BJ (cell line): ENCODE measurements at places on chromosomes 5 and 9.

DNA sequence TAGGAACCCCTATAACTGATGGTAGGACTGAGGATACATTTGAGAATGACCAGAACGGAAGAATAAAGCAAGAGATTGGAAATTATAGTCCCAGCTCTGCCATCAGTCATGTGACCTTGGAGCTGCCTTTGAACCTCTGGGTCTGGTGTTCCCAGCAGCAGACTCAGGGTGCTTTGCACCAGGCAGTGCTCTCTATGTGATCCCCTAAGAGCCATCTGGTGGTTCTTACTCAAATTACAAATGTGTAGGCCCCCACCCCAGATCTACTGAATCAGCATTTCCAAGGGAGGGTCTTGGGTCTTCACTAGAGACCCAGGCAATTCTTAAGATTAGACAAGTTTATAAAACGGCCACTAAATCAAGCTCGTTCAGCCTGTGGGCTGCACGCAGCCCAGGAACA is 40.2 kb upstream of the PRDM12 start:
- no peak for DNase-seq

DNA sequence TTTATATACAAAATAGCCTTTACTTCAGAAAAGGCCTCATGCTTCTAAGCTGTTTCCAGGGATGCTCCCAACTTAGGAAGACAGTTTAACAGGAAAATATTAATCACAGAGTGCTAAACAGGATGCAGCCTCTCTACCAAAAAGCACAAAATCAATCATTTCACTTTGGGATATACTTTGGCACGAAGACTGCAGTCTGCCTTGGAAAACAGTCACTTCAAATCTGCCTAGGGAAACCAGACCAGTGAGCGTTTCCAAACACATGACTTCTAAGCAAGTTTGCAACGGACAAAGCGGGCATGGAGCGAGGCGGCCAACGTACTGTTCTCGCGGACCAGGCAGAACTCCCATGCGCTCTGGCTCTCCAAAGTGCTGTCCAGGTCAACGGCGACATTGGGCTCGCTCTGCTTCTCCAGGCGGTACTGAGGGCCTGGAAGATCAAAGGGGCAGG is 201.0 kb downstream of the MAPKAP1 start:
- DNase-seq: no peak

- DNase-seq: no peak
Observed at GRCh38 chr9:13002740-13003139, 227.9 kb downstream of the LURAP1L start.

DNA sequence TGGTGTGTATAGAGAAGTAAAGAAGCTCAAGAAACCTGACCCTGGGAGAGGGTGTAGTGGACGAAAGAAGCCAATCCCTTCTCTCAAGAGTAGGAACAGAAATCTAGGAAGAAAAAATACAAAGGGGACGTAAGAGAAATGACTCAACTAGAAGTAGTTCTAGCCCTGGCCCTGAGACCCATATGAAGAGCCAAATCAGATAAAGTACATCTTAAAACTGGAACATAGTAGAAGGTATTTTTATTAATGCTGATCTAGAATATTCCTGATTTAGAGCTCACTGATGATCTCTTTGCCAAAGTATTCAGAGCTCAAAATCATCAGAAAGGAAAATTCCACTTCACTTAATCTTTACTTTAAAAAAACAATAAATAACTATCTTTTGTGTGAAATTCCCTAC is 184.8 kb downstream of the MLLT3 start:
- DNase-seq: peak; percentile 87

DNA sequence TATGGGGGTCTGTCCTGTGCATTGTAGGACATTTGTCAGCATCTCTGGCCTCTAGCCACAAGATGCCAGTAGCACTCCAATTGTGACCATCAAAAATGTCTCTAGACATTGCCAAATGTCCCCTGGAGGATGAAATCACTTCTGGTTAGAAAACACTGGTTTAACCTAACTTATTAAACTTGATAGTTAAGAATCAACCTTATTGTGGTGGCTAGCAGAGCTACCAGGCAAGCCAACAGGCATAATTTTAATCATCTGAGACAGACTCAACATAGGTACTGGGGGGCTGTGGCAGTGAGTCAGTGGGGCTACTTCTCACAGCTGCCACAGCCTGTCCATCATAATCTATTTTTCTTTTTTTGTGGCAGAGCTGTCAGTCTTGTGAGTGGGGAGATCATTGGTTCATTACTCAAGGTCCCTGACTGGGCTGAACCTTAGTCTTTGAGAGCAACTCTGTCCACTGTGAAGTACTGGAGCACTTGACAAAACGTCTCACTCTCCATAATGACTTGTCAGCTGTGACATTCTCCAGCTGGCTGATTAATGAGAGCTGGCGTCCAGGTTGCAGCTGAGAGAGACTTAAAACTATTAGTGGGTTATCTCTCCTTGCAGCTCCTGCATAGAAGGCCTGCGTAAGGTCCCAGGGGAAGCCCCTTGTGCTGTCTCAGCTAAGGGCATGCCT is 107.9 kb downstream of the DCP2 start:
- DNase-seq: no peak
